HCT116 (cell line): ENCODE measurements at places on chromosomes 3 and 15.

- peak; percentile 92 for DNase-seq
- no peaks in the 10 kb centered on the region for H3K36me3 ChIP-seq
- H3K27me3 ChIP-seq = no peaks in the 10 kb centered on the region
Measured at GRCh38 chr3:185537369-185537970, 14.9 kb downstream of the LIPH start.

DNA sequence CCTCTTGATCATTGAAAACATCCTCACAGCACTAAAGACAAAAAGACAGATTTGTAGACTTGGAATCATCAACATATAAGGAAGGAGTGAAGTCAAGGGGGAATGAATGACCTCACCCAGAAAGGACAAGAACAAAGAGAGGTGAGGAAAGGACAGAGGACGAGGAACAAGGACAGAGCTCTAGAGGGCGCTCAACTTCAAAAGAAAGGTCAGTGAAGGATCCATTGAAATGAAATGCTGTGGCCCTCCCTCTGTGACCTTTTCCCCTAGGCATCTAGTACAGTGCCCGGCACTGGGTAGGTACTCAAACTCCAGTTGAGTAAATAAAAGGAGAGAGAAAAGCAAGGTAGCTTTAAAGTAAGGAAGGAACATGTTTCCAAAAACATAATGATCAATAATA lies 2.6 kb downstream of the ATP8B4 start:
- H3K4me3 ChIP-seq = no peak overlapping the region
- peak; percentile 34 for DNase-seq
- H3K27ac ChIP-seq = no peak overlapping the region
- H3K36me3 ChIP-seq = no peaks in the 10 kb centered on the region

- no peaks in the 10 kb centered on the region for H3K4me1 ChIP-seq
- H3K27me3 ChIP-seq = no peaks in the 10 kb centered on the region
- no peak within 1 kb of the TSS for H3K4me3 ChIP-seq
- no peak within 1 kb of the TSS for H3K27ac ChIP-seq
Measured at GRCh38 chr3:108757404-108757982, at the start of gene RETNLB. RETNLB (minus strand) TSS chr3:108757410; CDS start chr3:108757185, 225 bp downstream.

- H3K27me3 ChIP-seq = no peaks in the 10 kb centered on the region
- H3K4me3 ChIP-seq = no peak overlapping the region
- H3K27ac ChIP-seq = no peak overlapping the region
- no peaks in the 10 kb centered on the region for H3K4me1 ChIP-seq
Measured at GRCh38 chr3:33908250-33908851, 109.9 kb downstream of the PDCD6IP start.
